ENCODE measurements at places on chromosomes 2 and 18. TPM values are rescaled to one million over a fixed set of nuclear protein-coding genes. Genes with fewer than 3 reads are reported as not detected.

EML6 gene
- 133 TPM for total RNA-seq

GAD1 gene
- total RNA-seq: 7.7 TPM

SF3B6 gene
- total RNA-seq: 285 TPM

FOXD4L1 gene
- total RNA-seq: 0.72 TPM

ZNF516 gene
- 53.3 TPM for total RNA-seq

LBX2 gene
- 15.8 TPM for total RNA-seq

AP1S3 gene
- 2.3 TPM for total RNA-seq

Measured in Karpas-422 (cell line).